Fibroblast of skin of abdomen (primary cell): ENCODE measurements at places on chromosomes 6 and 20.

DNA sequence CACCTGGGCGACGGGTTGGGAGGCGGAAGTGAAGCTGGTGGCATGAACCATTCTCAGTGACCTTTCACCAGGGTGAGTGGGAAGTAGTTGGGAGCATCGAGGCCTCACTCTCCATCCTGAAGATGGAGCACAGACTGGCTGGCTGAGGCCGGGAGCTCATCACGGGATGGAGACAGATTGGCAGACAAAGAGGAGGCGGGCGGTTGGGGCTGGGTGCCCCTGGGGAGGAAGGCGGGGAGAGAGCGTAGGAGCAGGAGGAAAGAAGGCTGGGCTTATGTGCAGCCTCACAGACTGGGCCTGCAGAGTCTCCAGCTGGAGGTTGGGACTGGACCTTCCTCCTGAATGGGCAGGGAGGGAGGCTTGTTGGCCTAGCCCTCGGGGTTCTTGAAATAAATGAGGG lies 44.2 kb upstream of the SCRT2 start:
- DNase-seq: no peak

- DNase-seq: no peak
Observed at GRCh38 chr20:33320006-33320405, 37.0 kb downstream of the BPIFB1 start.

GRCh38 chr20:60877071-60877857 lies 374.8 kb upstream of the CDH4 start:
- DNase-seq: no peak

- peak; percentile 12 for DNase-seq
Observed at GRCh38 chr20:43507150-43508080, at the start of gene L3MBTL1. TSS of gene L3MBTL1 (plus strand) at chr20:43507697. CDS start at chr20:43513504, 5,807 bp downstream.

GRCh38 chr20:20480126-20480525 lies 112.2 kb downstream of the INSM1 start:
- DNase-seq: no peak

GRCh38 chr6:150069706-150070105 lies 785 bp upstream of the ULBP3 start:
- DNase-seq: no peak

DNA sequence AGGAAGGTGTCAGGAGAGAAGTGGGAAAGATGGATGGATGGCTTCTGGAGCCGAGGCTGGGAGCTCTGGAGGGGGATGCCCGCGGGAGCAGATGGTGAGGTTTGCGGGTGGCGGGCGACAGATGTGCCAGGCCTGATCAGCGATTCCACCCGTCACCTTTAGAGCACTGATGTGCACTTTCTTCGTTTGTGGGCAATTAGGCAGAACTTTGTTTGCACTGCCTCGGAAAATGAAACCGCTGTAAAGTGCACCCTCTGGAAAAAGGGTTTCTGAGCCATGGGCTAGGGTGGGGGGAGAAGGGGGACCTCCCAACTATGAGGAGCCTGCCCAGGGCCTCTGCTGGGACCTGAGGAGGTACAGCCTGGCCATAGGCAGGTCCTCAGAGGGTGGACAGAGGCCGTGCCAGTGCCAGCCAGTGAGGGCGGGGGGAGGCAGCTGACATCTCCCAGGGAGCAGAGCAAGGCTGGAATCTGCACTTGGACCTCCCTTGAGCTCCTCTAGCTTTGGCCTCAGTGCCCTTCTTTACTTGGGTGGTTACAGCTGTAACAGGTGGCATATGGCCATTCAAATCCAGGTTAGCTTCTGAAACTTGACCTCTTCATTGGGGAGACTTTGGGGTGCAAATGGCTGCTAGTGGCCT lies 58.7 kb downstream of the CD40 start:
- no peak for DNase-seq

GRCh38 chr6:118317581-118318563 lies 230.2 kb upstream of the PLN start:
- no peak for DNase-seq

- DNase-seq: peak; percentile 50
Observed at GRCh38 chr6:26159357-26160273, 72.4 kb downstream of the HFE start.

DNA sequence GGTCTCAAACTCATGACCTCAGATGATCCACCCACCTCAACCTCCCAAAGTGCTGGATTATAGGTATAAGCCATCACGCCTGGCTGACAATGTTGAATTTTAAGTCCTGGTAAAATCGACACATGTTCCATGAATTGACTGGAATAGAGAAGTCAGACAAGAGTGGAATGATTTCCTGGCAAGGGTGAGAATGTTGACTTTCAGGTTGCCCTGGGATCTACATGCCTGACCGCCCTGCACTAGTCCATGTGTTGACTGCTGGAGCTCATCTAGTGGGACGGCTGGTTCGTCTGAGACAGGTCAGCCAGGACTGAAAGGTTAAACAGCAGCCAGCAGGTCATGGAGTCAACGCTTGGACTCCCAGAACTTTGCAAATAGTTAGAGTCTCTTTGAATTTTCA lies 88.8 kb downstream of the SASH1 start:
- no peak for DNase-seq

- DNase-seq: no peak
Observed at GRCh38 chr6:8157839-8158238, 55.5 kb upstream of the EEF1E1 start.

DNA sequence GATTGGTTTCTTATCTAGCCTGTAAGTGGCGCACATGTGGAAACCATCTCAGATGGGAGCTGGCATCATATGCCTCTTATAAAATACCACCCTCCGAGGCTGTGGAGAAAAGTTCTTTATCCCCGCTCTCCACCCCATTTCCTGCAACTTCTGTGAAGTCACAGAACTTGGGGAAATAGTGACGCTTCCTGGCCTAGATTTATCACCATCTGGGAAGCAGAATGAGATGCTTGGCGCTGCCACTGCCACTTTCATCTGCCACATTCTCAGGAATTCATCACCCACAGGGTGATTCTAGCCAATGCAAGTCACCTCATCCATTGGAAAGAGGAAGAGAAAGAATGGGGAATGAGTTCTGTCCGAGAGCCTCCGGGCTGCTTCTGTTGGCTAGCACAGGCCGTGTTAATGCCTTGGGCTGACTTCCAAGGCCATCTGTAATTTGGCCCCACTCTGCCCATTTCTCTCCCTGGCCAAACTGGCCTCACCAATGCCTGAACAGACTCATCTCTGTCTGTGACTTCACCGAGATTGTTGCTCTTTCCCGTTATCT lies 148.8 kb upstream of the SOX4 start:
- no peak for DNase-seq

GRCh38 chr20:40331807-40332560 lies 357.1 kb downstream of the MAFB start:
- no peak for DNase-seq

DNA sequence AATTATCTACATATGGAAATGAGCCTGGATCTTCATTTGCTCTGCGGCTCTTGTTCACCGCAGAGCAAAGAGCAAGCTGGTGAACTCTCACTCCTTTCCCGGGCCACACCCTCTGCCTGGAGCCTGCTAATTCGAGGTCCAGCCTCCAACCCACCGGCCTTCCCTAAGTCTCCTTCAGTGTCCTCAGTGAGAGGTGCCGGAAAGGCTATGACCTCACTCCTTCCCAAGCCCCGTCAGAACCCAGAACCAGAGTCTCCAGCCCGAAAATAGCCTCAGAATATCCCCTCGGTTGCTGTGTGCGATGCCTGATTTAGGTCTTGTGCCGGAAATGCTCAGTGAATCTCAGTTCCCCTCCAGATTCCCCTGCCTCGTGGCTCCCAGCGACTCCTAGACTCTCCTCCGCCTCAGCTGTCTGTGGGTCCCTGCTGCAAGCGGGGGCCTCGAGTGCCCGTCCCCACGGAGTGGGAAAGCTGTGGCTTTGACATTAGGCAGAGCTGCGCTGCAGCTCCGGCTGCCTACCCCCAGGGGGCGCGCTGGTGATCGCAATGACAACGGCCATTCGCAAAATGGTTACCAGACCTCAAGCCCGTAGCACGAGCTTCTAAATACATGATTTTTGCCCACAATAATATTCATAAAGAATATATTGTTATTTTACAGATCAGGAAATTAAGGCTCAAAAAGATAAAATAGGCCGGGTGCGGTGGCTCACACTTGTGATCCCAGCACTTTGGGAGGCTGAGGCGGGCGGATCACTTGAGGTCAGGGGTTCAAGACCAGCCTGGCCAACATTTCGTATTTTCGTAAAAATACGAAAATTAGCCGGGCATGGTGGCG lies 4.1 kb upstream of the BNIP5 start:
- peak; percentile 52 for DNase-seq

DNA sequence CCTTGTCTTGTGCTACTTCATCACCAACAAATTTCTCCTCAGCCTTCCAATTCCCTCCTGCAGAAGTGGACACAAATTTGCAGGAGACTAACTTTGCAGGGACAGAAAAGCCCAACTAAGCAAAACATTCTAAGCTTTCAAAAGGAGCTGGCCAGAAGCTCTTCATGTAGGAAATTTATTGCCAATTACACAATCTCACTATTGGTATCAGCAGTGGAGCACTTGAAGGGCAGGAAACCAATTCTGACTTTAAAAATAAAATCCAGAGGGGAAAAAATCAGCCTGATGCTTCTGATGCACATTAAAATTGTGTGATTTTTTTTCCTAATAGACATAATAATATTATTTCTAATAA lies 193.3 kb downstream of the LY86 start:
- peak; percentile 33 for DNase-seq

DNA sequence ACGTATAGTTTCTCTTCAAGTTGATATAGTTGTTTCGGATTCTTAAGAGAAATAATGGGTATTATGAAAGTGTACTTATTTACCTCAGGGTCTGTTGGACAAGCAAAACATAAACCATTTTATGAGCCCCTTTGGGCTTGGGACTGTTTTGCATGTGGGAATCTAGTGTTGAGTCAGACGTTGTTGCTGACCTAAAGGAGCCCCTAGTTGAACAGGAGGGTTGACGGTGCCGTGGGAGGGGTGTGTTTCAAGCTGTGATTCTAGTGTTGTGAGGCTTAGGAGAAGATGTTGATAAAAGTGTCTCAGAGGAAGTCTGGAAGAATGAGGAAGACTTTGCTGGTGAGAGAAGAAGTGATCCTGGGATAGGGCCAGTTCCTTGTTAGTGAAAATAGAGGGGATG lies 140.0 kb downstream of the ARID1B start:
- no peak for DNase-seq

DNA sequence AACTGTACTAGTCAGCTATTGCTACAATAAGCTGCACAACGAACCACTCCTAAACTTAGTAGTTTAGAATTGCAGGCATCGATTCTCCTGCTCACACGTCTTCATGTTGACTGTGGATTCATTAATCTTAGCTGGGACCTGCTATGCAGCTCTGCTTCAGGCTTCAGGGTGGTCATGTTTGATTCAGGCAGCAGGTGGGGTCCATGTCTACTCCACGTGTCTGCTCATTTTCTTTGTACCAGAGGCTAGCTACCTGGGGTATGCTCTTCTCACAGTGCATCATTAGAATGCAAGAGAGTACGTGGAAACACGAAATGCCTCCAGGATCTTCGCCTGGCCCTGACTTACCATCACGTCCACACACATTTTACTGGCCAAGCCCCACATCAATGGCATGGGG lies 64.5 kb upstream of the RIN2 start:
- DNase-seq: no peak

GRCh38 chr20:62560162-62560561 lies 82.1 kb upstream of the SLCO4A1 start:
- DNase-seq: no peak

DNA sequence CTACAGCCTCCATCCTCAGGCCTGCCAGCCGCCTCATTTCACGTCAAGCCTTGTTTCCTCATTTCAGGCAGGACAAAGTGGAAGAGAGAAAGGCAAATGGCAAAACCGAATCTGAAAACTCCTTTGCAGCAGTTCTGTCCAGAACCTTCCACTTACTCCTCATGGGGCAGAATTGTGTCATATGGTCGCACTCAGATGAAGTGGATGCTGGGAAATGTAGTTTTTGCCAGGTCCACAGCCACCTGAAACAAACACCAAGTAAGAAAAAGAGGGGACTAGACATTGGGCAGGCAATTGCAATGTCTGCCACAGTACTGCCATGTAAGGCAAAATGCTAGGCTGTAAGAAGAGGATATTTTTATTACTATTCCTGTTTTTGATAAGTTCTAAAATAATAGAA lies 44.9 kb downstream of the ISM1 start:
- no peak for DNase-seq

DNA sequence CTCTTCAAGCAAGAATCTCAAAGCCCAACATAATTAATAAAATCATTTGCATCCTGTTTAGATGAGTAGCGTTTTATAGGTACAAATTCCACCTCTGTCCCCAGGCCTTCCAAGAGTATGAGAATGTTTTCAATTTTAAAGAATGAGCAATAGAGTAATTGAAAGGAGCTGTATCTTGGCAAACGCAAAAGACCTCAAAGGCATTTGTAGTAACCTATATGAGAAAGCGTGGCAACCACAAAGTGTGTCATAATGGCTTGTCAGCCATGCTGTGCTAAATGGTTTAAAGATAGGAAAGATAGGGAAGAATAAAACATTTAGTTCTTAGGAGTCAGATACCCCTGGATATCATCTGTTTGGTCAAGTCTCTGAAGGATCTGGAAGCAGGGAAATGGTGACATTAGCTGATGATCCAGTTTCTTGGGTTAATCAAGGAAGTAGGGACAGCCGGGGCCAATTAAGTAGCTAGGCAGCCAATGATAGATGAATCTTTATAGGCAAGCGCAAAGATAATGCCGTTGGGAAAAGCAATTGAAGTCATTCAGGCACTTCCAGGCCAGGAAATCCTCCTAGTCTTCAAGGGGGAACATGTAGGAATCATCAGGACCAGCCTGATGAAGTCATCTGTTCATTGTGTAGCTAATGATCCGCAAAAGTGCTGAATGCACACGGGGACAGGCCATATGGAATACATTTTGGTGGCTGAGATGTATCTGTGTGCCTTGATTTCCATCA lies 71.5 kb upstream of the ISM1 start:
- peak; percentile 62 for DNase-seq
